ENCODE measurements at places on chromosomes 12 and 14.
A peak's percentile ranks its signal among the peaks of the same experiment; 100 is the strongest.

DNA sequence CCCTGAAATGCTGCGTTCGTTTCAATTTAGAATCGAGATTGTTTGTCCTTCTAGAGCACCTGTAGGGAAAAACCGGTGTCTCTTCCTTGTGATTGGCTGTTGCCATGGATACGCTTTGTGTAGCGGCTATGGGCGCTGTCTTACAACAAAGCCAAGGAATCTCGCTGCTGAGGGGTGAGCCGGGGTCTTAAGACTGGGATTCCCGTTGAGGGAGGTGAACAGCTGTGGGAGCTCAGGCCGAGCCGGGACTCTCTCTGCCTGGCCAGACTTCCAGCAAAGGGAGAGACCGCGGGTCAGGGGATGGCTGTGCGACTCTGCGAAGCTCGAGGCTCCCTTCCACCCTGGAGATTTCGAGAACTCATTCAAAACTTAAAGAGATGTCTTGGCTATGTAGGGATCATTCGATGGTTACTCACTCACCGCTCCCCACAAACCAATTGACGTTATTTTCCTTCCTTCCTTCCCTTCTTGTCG, at the start of the genes LRRIQ1 and TSPAN19:
Gene LRRIQ1 (plus strand): TSS at position 118 of the 474 bp plus-strand sequence. CDS start 1,826 bp downstream, outside the sequence.
Gene TSPAN19 (minus strand): TSS at position 44 of the 474 bp plus-strand sequence. CDS start 6,331 bp downstream, outside the sequence.
- peak; percentile 86 for DNase-seq

- no peak for DNase-seq
Measured at GRCh38 chr14:20522332-20522731, 17.0 kb downstream of the RNASE10 start.

GRCh38 chr12:6489449-6489848, 3.6 kb downstream of the MRPL51 start:
- no peak for DNase-seq

- no peak for DNase-seq
Measured at GRCh38 chr14:35158951-35159653, 36.8 kb downstream of the PRORP start.
